Lung (tissue), 17 donors: ENCODE measurements at places on chromosomes 16 and 17. TPM values are rescaled to one million over a fixed set of nuclear protein-coding genes. Genes with fewer than 3 reads are reported as not detected.

DNA sequence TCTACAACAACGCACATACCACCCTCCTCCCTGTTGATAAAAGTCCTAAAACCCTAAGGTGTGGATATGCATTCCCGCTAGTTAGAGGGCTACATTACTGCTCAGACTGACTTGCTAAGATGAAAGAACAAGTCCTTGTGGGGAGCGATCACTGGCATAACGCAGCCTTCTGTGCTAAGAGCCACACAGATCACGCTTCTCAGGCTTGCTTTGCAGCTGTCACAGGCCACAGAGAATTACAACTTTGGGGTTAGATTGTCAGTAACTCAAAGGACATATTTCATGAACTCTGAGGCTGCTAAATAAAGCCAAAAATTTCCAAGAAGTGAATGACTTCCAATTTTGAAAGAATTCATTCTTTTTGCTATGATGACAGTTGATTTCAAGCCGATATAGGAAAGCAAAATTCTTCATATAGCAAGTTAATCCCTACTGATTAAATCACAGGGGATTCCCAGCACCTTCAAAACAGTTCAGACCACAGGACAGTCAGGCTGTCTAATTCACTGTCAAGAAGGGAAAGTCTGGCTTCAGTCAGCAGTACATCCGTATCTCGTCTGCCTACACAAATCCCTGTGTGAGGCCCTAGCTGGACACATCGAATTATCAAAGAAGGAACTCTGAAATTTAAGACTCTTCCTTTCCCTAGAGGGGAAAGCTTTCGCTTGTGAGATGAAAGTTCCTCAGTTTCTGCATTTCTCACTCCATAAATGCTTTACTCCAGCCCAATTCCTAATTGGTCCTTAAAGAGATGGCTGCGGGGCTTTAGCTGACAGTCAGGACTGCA is 107.1 kb downstream of the VPS53 start:
- H3K27me3 ChIP-seq, result no peaks in the 10 kb centered on the region
- DNase-seq, result no peak
- H3K36me3 ChIP-seq, result no peaks in the 10 kb centered on the region
- no peak overlapping the region for H3K4me3 ChIP-seq
- H3K4me1 ChIP-seq, result no peaks in the 10 kb centered on the region

DNA sequence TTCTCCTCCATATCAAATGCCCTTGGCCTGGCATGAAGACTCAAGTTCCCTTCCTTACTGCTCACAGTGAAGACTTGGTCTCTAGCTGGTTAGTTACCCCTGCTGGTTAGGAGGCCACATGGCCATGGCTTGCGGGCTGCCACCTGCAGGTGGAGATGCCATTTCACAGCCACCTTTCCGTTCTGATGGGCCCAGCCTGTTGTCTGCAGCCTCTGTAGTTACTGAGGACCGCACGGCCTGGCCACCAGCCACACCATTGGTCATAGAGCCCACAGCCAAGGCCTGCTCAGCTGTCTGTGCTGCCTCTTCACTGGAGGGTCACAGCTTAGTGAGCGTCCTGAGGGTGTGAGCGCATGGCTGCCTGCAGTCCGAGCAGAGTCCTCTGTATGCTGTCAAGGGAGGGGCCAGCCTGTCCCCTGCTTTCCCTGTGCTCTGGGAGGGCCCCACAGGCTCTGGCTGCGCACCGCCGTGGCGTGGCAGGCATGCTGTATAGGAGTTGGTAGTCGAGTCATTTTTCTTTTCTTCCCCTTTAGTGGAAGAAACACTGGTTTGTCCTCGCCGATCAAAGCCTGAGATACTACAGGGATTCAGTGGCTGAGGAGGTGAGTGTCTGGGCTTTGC is 59.2 kb downstream of the PLD6 start:
- no peak overlapping the region for H3K27ac ChIP-seq
- H3K27me3 ChIP-seq, result no peaks in the 10 kb centered on the region
- no peak for DNase-seq
- peaks cover 61% of the 10 kb centered on the region for H3K36me3 ChIP-seq
- peaks cover 9% of the 10 kb centered on the region for H3K4me1 ChIP-seq
- no peak overlapping the region for H3K4me3 ChIP-seq

- H3K27ac ChIP-seq, result no peak overlapping the region
- no peak for DNase-seq
- H3K27me3 ChIP-seq, result no peaks in the 10 kb centered on the region
- H3K4me1 ChIP-seq, result no peaks in the 10 kb centered on the region
Measured at GRCh38 chr17:49209061-49209571, 1.3 kb downstream of the GNGT2 start.

DNA sequence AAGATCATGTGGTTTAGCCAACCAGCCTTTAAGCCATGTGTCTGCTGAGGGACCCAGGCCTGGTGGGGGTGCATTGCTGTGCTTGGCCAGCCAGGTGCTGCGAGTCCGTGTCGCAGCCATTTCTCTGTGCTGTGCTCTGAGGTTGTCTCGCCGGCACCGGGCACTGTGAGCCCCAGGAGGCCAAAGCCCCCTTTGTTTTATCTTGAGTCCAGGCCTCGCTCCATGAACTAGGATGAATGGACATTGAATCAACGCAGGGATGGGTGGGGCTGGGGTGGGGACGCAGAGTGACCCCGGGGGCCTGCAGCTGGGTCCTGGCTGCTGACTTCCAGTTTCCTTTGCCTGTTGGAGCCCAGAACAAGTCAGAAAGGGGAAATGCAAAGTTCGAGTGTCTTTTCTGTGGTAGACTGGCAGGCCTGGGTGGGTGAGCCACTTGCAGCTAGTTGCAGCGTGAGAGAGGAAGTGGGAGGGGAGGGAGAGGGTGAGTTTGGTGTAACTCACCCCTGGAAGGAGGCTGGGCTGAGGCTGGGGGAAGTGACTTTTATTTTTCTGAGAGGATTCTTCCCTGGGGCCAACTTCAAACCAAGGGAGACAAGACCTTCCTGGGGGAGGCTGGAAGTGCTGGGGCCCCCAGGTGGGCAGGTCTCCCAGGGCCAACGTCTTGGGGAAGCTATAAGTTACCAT is 324.7 kb downstream of the SEC14L1 start:
- H3K36me3 ChIP-seq, result no peaks in the 10 kb centered on the region
- H3K27ac ChIP-seq, result peak overlapping the region; percentile 11
- H3K4me1 ChIP-seq, result peaks cover 30% of the 10 kb centered on the region
- H3K4me3 ChIP-seq, result no peak overlapping the region

- peaks cover 7% of the 10 kb centered on the region for H3K27me3 ChIP-seq
Measured at GRCh38 chr16:86228713-86229112, 281.6 kb upstream of the FOXF1 start.

CYTH1 gene
- total RNA-seq, result 67.0 TPM

WFDC1 gene
- total RNA-seq, result 14.8 TPM

PRSS21 gene
- 7.9 TPM for total RNA-seq

GRCh38 chr17:75832164-75832651 is 12.0 kb downstream of the UNC13D start:
- H3K27me3 ChIP-seq, result no peaks in the 10 kb centered on the region
- peak overlapping the region; percentile 33 for H3K27ac ChIP-seq
- no peaks in the 10 kb centered on the region for H3K36me3 ChIP-seq
- no peak overlapping the region for H3K4me3 ChIP-seq
- peak; percentile 24 for DNase-seq

PARD6A gene
- 1.4 TPM for total RNA-seq

DNA sequence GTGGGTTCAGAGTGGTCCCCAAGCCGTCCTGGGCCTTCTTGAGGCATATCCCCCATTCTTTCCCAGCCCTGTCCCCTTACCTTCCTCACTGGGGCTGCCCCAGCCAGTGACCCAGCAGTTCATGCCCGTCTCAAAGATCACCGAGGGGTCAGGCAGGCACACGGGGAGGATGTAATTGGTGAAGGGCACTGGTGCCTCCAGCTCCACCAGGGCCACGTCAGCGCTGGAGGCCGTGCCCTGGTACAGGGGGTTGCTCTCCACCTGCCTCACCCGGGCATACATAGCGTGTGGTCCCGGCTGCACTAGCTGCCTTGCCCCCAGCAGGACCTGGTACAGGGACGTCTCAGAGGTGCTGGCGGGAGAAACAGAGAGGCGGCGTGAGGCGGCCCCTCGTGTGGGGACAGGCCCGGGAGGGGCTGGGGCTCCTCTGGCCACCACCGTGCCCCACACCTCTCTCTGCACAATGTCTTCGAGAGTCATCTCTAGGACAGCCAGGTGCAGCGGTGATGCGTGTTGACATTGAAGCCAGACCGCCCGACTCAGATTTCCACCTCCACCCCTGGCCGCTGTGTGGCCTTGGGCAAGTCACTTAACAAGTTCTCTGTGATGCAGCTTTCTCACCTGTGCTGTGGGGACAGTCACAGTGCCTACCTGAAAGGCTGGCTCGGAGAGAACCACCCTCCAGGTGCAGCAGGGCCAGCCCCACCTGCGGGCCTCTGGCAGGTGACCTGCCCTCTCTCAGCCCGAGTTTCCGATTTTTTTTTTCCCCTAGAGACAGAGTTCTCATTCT is 5.8 kb downstream of the PRSS27 start:
- H3K4me3 ChIP-seq, result no peak overlapping the region
- H3K36me3 ChIP-seq, result no peaks in the 10 kb centered on the region
- DNase-seq, result no peak
- no peak overlapping the region for H3K27ac ChIP-seq

GRCh38 chr17:59601130-59601529 is 18.6 kb upstream of the CLTC start:
- H3K36me3 ChIP-seq, result peaks cover 13% of the 10 kb centered on the region
- no peaks in the 10 kb centered on the region for H3K4me1 ChIP-seq
- no peak for DNase-seq
- H3K27me3 ChIP-seq, result no peaks in the 10 kb centered on the region
- no peak overlapping the region for H3K27ac ChIP-seq
- no peak overlapping the region for H3K4me3 ChIP-seq

KRT12 gene
- not detected for total RNA-seq

TEKT1 gene
- 18.5 TPM for total RNA-seq

DNA sequence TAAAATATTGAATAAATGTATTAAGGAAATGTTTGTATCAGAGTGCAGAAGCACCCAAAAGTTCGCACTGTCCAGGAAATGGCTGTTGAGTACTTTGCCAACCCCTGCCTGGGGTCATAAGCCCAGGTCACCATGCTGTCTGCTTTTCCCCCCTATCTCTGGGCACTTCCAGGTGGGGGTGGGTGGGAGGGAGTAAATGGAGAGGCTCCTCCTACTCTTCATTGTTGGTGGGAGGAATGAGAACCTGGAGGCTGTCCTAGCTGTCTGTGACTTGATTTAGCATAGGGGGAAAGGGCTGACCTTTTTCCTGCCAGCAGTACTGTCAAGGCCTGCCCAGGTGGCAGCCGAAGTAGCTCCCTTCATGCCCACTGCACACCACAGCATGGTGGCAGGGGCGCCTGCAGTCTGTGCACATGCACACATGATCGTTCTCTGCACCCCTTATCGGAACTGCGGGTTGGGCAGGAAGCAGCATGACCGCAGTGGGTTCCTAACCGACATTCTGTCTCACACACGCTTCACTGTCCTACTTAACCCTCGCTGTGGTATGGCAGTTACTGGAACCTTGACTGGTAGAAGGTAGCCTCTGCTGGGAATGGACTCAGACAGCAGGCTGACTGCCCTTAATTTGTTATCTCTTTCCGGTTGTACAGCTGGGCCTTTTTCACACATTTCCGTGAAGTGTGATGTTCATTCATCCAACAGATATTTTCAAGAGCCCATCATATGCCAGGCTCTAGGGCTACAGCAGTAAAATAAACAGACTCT is 41.5 kb downstream of the LDHD start:
- no peak overlapping the region for H3K4me3 ChIP-seq
- no peaks in the 10 kb centered on the region for H3K36me3 ChIP-seq
- no peaks in the 10 kb centered on the region for H3K27me3 ChIP-seq
- H3K27ac ChIP-seq, result peak overlapping the region; percentile 58
- DNase-seq, result no peak

DNA sequence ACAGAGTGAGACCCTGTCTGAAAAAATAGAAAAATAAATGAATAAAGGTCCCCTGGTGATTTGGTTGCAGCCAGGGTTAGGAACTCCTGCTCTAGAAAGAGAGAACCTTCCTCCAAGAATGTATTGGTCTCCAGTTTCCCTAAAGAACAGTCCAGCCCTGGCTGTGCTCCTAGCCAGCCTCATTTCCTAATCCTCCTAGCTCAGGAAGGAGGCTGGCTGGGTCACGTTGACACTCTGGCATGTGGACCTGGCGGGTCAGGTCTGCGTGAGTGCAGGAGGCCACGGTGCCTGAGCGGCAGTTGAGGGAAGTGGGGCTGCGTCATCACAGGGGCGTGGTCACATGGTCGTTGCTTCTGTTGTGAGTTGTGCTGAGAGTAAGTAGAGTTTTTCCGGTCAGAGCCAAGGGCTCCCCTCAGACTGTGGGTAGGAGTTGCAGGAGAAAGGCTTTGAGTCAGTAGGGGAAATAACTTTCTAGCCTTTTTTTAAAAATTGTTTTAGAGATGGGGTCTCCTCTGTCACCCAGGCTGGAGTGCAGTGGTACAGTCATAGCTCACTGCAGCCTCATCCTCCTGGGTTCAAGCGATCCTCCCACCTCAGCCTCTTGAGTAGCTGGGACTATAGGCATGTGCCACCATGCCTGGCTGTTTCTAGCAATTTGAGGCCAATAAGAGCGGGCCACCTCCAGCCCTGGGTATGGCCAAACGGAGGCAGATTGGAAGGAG is 194.0 kb upstream of the CIBAR2 start:
- peak; percentile 87 for DNase-seq
- H3K4me1 ChIP-seq, result peaks cover 14% of the 10 kb centered on the region
- H3K27me3 ChIP-seq, result no peaks in the 10 kb centered on the region
- H3K36me3 ChIP-seq, result no peaks in the 10 kb centered on the region
- no peak overlapping the region for H3K27ac ChIP-seq
- H3K4me3 ChIP-seq, result no peak overlapping the region

- H3K27me3 ChIP-seq, result no peaks in the 10 kb centered on the region
- H3K4me1 ChIP-seq, result no peaks in the 10 kb centered on the region
- DNase-seq, result no peak
Measured at GRCh38 chr17:55413825-55414489, 7.7 kb downstream of the MMD start.

DNA sequence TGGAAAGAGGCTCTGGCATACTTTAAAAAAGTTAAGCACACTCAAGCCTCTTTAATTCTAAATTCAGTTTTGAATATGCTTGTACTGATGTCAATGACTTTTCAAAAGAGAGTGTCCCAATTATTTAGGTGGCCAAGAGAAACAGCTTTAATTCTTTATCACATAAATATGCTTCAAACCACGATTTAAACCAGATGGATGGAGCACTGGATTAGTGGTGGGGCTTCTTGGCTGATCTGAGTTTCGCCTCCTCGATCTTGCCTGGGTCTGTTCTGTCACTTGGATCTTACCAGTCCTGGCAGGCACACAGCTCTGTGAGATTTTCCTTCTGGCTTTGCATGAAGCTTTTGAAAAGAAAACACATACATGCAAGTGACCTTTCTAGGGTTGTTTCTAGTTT is 467.8 kb downstream of the MAF start:
- H3K4me1 ChIP-seq, result peaks cover 10% of the 10 kb centered on the region
- DNase-seq, result peak; percentile 92
- no peaks in the 10 kb centered on the region for H3K27me3 ChIP-seq
- H3K27ac ChIP-seq, result no peak overlapping the region
- no peaks in the 10 kb centered on the region for H3K36me3 ChIP-seq
- H3K4me3 ChIP-seq, result no peak overlapping the region

GRCh38 chr17:75114552-75115314 is 5.0 kb downstream of the ARMC7 start:
- H3K27ac ChIP-seq, result peak overlapping the region; percentile 96
- peak overlapping the region; percentile 43 for H3K4me3 ChIP-seq
- H3K4me1 ChIP-seq, result peaks cover 7% of the 10 kb centered on the region
- DNase-seq, result no peak
- H3K27me3 ChIP-seq, result no peaks in the 10 kb centered on the region

- H3K4me3 ChIP-seq, result no peak overlapping the region
- H3K36me3 ChIP-seq, result no peaks in the 10 kb centered on the region
- H3K27ac ChIP-seq, result no peak overlapping the region
- no peak for DNase-seq
- peaks cover 1% of the 10 kb centered on the region for H3K4me1 ChIP-seq
Measured at GRCh38 chr17:32323811-32324491, 18.0 kb downstream of the C17orf75 start.

PVALEF gene
- not detected for total RNA-seq
